ENCODE measurements at places on chromosomes 5 and 9. TPM values are rescaled to one million over a fixed set of nuclear protein-coding genes. Genes with fewer than 3 reads are reported as not detected.

Gene CTNND2
- total RNA-seq, result not detected

Gene LRRC14B
- not detected for total RNA-seq

- DNase-seq, result no peak
Measured at GRCh38 chr5:54186108-54186507, 124.3 kb downstream of the ARL15 start.

DNA sequence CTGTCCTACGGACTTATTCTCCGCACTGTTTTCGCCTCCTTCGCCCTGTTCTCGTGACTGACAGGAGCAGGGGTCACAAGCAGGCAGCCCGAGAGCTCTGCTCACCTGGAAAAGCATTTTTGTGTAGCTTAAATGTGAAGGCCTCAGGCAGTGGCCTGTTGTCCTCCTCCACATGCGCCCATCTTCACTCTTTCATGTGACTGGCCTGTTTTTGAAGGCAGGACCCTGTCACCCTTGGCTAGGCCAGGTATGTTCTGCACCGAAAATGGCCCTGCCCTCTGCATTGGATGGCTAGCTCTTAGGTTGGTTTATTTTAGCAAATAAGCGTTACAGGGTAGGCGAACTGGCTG lies 614 bp upstream of the CPLANE1 start:
- no peak for DNase-seq

- no peak for DNase-seq
Measured at GRCh38 chr9:6893350-6894131, 135.8 kb downstream of the KDM4C start.

Gene TMC1
- 0.25 TPM for total RNA-seq
